ENCODE measurements at places on chromosomes 12 and 14.

GRCh38 chr14:22131749-22132476, 457.1 kb downstream of the DAD1 start:
- DNase-seq, result no peak

GRCh38 chr14:79938185-79938584, 273.1 kb downstream of the DIO2 start:
- no peak for DNase-seq

DNA sequence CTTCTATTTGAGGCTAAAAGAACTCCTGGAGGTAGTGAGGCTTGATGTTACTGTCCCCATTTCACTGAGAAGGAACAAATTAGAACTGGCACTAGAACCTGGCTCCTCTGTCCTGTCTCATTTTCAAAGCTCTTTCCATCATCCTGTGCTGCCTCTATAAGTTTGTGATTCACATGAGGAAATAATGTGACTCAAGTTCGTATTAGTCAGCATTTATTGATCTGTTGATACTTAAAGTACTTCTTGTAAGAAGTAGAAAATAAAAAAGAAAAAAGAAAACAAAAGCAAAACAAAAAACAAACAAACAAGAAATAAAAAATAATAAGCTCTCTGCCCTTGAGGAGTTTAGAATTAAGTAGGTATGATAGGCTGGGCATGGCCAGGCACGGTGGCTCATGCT, 2.3 kb upstream of the ESPL1 start:
- DNase-seq, result no peak

DNA sequence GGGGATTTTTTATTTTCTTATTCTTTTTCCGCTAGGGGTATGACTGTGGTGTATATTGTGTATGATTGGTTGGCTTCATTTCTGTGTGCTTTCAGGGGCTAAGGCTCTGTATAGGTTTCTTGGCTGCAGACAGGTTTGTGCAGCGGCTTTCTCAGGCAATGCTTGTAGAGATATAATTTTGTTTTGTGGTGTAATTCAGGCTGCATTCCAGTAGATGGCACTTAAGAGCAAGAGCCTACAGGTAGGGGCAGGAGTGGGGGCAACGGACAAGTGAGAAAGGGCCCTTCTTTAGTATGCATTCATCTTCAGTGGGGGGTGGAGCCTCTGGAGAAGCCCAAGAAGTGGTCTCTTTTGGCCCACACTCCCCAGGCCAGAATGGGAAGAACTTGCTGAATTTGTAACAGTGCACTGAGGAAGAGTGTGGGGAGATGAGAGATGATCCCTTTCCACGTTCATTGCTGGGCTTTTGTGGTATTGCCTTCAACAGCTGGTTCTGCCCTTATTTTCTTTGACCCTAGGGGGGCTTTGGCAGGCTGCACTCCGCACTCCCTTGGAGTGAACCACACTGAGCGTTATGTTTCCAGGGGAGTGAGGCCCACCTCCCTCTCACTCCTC, 78.6 kb downstream of the IFNG-AS1 start:
- DNase-seq, result no peak

DNA sequence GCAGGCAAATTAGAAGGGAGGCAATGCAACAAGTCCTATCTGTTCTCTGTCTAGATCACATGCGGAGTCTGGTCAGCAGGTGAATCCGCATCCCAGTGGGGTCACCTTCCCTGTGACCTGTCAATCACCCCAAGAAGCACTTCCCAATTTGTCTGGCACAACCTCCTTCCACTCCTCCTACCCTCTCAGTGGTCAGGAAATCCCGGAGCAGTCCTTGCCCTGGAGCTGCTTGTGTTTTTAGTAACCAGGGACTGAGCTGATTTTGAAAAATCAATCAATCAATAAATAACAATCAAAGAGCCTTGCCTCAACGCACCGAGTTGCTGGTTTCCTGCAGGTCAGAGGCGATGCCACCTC, 572 bp upstream of the ACSS3 start:
- no peak for DNase-seq

Measured in stimulated activated CD4-positive, alpha-beta T cell treated with anti-CD3 and anti-CD28 coated beads, Interleukin-1b, Interleukin-23, amount 100 ng/mL, for 24 hours (primary cell).